ENCODE measurements at places on chromosomes 1 and 21.
A peak's percentile ranks its signal among the peaks of the same experiment; 100 is the strongest.

DNA sequence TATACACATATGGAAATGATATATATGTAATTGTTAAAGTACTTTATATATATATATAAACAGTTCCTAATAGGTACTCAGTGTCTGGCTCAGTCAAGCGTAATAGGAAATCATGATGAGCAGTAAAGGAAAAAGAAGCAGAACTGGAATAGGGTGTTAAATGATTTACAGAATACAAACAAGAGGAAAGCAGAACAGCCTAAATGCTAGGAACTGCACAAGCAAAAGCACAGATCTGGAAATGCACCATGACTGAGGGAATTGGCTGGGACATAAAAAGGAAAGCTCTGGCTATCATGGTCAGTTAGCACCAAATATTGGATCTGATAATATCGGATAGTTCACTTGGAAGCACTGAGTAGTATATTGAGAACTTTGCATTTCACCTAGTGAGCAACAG lies 51.8 kb downstream of the SLC44A5 start:
- DNase-seq = no peak

DNA sequence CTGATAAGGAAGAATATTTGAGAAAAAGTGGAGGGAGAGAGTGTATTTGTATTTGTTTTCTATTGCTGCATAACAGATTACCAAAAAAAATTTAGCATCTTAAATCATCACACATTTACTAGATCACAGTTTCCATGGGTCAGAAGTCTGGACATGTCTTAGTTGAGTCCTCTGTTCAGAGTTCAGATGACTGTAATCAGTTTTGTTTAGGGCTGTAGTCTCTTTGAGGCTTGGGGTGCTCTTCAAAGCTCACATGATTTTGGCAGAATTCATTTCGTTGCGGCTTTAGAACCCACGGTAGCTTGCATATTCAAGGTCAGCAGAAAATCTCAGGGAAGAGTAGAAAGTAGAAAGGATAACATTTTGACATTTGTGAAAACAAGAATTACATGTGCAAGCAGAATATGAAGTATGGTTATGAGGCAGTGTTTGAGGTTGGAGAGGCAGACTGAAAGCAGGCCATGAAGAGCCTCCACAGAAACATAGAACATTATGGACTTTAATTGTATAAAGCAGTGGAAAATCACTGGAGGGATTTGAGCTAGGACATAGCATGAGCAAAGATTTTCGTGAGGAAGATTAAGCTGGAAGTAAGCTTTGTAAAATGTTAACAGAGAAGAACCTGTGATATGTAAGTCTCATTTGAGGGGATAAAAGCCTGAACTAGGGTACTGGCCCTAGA lies 110.6 kb upstream of the GPR52 start:
- DNase-seq = no peak

- no peak for DNase-seq
Observed at GRCh38 chr1:98256700-98257099, 335.9 kb upstream of the DPYD start.

- no peak for DNase-seq
Observed at GRCh38 chr1:204341380-204341779, 18.3 kb downstream of the PLEKHA6 start.

DNA sequence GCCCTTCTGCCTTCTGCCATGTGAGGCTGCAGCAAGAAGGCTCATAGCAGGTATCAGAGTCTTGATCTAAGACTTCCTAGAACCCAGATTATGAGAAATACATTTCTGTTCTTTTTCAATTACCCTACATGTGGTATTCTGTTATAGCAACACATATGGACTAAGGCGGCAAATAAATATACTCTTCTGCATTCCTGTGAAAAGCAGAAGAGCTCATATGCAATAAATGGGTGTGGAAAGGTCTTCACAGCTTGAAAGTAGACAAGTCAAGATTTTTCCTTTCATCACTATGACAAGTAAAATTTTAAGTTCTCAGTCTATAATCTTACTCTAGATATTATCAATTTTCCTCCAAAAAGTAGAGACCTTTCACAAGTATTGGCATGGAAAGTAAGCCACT lies 36.6 kb downstream of the TNFSF18 start:
- DNase-seq = no peak

DNA sequence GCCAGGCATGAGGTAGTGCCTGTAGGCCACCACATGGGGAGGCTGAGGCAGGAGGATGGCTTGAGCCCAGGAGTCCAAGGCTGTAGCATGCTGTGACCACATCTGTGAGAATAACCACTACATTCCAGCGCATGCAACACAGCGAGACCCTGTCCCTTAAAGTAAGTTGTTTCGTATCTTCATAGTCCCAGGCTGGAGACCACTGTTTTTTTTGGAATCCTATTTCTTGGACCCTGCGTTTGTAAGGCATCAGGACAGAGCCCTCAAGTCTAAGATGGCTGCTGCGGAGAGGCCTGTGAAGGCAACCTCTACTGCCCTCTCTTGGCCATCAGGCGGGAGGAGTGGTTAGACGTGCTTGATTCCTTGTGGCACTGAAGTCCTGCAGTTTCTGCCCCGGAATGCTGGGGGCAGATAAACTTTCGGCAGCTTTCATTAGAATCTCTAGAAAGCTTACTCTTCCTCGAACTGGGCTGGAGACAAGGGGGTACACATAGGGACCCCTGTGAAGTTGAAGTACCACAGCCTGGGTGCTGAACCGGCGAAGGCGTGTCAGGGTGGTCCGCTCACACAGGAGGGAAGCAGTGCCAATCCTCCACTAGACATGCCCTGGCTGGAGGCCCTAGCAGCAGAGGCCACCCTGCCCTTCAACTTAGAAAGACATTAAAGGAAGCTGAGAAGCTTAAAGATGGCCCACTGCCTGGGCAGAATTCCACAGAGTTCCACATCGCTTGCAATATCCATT lies 36.6 kb downstream of the RABIF start:
- peak; percentile 66 for DNase-seq

DNA sequence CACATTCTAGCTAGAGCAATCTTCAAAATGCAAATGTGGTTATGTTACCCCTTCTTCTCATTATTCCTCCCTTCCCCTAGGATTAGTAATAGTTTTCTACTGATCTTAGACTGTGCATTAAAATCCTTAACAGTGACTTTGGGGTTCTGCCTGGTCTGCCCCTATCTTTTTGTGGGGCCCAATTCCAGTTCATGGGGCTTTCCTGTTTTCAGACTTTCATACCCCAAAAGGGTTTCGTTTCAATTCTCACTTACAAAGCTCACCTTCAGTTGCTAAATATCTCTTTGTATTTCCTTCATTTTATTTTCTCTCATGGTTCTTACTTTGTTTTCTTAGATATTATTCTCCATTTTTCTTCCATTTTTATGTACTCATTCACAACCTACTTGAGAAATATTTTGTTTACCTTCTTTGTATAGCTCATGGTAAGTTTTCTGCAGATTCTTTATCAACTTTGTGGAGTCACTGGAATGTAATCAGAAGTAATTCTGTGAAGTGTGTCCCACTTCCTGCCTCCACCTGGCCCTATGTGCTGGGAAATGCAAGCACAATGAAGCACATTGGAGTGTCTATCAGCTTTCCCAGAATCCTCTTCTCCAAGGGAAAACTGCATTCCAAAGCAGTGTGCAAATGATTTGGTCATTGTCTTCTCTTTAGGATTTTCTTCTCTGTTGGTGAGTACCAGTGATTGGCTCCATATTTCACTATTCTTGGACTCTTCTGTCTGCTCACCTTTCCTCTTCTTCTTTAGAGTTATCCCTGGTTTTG lies 350.2 kb downstream of the ZNF326 start:
- DNase-seq = no peak

GRCh38 chr1:100322436-100323211 lies 29.7 kb upstream of the CDC14A start:
- no peak for DNase-seq

All from GM10248 (cell line).